CD4-positive, alpha-beta T cell treated with Interleukin-2 at 100 ng/mL for 4 hours (primary cell): ENCODE measurements at places on chromosomes 16 and 17.

DNA sequence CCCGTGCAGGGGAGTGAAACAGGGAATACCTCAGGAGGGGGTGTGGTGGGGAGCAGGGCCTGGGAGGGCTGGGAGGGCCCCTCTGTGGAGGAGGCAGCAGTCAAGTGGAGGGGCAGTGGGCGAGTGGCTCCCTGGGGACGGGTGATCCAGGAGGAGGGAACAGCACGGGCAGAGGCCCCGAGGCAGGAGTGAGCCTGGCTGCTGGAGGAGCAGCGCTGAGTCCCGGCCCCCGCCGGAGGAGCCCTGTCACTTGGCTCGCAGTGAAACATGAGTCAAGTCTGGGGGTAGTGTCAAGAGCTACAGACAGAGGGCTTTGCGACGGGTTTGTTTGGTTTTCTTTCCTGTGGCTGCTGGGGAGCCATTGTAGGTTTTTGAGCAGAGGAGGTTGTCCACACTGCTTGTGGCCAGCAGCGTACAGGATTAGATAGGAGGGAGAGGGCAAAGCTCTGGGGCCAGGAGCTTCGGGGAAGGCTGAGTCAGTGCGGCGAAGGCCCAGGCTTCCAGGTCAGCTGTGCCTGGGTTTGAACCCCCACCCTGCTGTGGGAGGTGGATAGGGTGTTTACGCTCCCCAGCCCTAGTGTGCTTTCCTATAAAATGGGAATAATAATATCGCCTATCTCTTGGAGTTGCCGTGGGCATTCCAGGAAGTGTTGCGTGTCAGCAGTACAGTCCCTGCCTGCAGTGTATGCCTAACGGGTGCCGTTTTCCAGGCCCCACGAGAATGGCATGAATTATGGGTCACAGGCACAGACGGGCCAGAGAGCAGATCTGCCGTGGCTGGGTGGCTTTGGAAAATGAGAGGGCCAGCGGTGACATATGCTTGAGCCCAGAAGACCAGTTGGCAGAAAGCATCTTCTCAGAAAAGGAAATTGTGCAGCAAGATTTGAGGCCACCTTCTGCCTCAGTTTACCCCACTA is 115.9 kb upstream of the CIBAR2 start:
- DNase-seq, result no peak

DNA sequence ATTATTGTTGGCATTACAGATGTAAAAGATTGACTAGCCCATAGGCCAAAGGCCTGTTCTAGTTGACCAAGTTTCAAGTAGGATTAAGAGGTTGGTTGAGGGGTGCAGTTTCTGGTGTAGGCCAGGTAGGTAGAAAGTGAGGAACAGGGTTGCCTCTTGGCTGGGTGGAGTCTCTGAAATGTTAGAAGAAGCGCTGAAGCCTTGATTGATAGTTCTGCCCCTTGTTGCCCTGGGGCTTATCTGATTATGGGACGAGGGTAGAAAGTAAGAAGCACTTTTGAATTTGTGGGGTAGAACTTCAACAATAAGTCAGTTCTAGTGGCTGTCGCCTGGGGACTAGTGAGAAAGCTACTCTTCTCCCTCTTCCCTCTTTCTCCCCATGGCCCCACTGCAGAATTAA is 6.2 kb downstream of the BCL6B start:
- DNase-seq, result no peak

GRCh38 chr17:16573466-16573865 is 4.5 kb upstream of the ZNF287 start:
- no peak for DNase-seq

DNA sequence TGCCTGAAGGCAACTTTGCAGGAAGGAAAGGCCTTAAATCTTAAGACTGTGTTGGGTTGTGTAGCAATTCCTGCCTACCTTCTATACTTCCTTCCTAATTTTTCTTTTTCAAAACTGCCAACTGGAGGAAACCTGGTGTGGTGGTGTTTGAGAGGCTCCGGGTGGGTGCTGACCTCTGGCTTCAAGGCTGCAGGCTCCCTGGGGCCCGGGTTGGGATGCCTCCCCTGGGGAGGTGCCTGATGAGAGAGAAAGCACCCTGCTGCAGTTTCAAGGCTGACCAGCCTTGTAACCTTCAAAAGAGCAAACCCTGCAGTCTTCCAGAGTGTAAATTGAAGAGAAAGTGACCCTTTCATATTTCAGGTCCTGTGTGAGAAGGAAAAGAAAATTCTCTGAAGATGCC is 55.9 kb downstream of the MSI2 start:
- DNase-seq, result no peak

GRCh38 chr17:51372345-51373004 is 112.1 kb downstream of the UTP18 start:
- peak; percentile 14 for DNase-seq

GRCh38 chr16:23334457-23334853 is 32.4 kb downstream of the SCNN1B start:
- DNase-seq, result no peak

DNA sequence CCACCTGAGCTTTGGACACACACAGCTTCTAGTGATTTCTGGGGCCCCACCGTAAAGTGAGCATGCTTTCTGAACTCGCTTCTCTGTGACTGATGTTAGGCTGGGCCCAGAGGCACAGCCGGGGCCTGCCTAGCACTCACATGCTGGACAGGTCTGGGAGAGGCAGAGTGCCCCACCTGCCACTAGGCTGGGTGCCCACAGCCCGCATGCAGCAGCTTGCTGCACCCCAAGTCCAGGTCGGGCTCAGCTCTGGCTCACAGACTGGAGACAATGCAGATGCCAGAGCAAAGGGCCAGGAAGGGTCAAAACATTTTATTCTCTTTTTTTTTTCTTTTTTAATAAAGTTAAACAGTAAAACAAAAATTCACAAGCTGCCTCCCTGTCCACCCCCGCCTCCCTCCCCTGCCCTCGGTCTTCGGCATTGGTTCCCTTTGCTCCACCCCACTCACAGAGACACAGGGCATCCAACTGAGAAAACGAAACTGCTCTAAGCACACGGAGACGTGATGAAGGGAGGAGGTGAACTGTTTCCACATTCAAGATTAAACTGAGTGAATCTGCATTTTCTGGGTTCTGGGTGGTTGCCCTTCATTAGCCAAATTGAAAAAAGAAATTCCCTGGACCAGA is 9.7 kb downstream of the CNP start:
- no peak for DNase-seq

GRCh38 chr16:66904428-66904845 is 14.2 kb downstream of the CDH16 start:
- DNase-seq, result no peak

- no peak for DNase-seq
Measured at GRCh38 chr17:42683407-42684034, 1.2 kb downstream of the CNTNAP1 start.

DNA sequence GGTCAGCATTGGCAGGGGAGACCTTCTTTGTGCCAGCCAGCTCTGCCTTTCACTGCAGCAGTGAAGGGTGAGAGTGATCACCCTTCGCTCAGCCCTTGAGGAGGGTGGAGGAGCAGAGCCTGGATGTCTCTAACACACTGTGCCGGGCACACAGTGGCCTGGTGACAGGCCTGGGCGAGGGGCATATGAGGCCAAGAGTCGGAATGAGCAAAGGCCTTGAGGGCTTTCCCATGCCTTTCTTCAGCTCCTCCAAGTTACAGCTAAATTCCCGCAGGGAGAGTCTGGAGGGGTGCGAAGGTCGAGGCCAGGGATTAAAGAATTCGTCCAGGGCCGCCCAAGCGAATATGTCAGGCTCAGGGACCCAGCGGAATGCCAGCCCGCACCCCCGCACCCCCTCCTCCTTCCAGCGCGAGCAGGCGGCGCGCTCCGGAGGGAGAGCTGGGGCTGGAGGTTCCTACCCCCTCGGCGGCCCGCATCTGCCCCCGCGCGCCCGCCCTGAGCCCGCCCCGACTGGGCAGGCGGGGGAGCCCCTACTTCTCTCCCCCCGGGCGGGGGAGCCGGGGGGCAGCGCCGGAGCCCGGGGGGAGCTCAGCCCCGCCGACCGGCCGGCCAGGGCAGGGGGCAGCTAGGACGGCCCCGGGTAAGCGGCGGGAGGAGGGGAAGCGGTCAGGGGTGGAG is at the start of gene RASL10B:
Gene RASL10B, plus strand, starts transcription at position 401 of the 678 bp plus-strand sequence. CDS start 3,546 bp downstream, outside the sequence.
- DNase-seq, result no peak

DNA sequence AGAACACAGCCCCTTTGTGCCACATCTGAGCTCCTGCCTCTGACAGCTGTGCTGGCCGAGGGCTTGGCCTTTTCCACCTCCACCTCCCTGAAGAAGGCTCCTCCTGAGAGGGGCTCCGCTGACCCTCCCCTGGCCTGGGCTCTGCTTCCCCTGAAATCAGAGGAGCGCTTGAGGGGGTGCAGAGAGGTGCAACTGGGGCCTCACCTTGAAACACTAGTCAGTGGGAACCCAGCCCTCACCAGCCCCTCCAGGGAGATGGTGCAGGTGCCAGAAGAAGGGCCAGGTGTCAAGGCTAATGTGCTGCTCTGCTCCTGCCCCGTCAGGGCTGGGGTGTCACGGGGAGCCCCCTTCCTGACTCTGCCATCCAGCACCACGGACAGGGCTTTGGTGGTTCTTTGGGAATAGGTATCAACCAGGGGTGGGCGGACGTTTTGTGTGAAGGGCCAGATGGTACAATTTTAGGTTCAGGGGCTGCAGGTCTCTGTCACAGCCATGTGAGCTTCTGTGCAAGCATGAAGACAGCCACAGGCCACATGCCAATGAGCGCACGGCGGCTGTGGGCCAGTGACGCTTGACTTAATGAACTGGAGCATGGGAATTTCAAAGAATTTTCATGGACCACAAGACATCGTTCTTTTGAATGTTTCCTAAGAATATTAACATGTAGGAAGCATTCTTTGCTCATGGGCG is 2.1 kb upstream of the ZG16B start:
- DNase-seq, result no peak

- DNase-seq, result no peak
Measured at GRCh38 chr17:57495771-57496170, 239.4 kb downstream of the MSI2 start.

GRCh38 chr16:64590513-64590912 is 531.4 kb downstream of the CDH11 start:
- no peak for DNase-seq

DNA sequence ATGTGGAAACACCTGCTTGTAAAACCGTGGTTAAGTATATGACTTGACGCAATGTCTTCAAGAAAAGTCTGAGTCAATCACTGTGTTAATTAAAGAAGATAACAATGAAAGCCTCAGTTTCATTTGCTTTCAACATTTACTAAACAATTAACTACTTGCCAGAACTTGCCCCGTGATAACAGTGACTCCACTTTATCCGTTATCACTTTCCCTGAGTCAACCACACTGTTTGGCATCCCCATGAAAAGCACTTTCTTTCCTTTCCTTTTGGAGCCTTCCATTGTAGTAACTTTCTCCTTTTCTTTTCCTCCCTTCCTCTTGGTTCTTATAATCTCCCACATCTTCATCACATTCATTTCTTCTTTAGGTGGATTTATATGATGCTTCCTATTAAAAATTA is 435.1 kb upstream of the GOT2 start:
- no peak for DNase-seq

DNA sequence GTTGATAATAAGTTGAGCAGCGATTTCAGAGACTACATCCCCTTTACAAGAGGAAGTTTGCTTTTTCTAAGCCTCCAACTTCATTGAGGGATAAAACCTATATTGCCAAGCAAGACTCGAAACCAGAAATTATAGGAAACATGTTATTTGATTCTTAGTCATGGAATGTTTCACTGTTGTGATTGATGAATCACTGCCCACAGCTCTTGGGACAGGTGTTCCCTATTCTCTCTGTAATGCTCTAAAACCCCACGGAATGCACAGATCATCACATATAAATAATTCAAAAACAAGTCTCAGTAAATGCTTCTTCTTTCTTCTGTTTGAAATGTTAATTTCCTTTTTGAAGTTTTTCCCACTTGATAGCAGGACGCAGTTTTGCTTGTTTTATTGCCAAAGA is 809.5 kb upstream of the GOT2 start:
- DNase-seq, result no peak

- no peak for DNase-seq
Measured at GRCh38 chr17:81302861-81303333, 7.8 kb upstream of the SLC38A10 start.

DNA sequence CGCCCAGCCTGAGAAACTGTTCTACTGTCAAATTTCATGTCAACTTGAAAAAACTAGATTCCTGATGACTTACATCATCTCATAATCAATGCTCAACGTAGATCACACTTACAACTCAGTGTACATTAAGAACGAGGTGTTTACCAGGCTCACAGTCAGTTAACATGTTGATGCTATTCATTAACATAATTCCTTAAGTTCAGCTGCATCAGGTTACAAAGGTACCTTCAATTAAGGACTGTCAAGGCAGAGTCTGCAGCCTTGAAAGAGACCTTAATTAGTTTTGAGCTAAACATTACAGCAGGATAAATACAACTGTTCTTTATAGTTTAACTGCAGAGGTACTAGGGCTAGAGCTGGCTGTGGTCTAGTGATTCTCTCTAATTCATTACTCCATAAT is 1.9 kb downstream of the GNA13 start:
- DNase-seq, result no peak

- DNase-seq, result no peak
Measured at GRCh38 chr17:80356231-80356856, 58.6 kb upstream of the ENDOV start.

- DNase-seq, result no peak
Measured at GRCh38 chr17:80394629-80395216, 20.2 kb upstream of the ENDOV start.

DNA sequence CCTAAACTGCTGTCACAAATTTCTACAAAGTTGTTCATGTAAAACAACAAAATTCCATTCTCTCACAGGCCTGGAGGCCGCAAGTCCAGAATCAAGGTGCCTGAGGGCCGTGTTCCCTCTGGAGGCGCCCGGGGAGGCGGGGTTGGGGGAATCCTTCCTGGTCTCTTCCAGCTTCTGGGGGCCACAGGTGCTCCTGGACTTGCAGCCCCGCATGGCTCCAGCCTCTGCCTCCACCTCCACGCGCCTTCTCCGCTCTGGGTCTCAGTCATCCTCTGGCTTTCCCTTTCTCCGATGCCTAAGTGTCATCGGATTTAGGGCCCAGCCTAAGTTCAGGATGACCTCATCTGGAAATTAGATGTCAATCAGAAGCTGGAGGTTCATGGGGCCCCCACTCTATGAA is 28.6 kb upstream of the BAHCC1 start:
- DNase-seq, result no peak

DNA sequence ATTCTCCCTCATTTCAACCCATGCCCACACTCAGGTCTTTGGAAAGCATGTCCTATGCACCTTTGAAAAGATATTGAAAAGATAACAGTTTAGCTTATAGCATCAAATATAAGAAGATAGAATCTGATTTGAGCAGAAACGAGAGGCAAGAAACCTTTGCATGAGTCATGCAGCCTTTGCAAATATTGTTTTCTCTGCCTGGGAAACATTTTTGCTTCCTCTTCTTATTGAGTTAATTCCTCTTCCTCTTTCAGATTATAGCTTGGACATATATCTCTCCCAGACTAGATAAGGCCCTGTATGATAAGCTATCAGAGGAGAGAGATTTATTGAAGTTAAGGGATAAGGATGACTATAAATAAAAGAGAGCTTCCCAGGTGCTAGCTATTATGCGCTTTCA is 46.1 kb upstream of the KCNJ2 start:
- DNase-seq, result no peak
